ENCODE measurements at places on chromosomes 3 and 15.

DNA sequence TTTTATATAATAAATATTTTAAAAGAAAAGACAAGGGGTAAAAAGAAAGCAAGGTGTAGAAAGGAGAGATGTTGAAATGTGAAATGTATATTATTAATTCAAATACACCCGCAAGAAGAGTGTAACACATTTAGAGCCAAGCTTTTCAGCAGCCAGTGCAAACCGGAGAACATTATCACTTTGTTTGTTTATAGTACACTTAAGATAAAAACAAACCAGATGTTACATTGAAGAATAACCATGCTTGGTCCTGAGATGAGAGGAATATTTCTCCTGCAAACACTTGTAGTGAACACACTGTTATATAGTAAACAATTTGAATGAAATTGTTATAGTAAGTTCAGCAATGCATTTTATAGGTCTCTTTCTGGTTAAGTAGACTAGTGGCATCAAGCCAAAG, 1441.5 kb downstream of the OTOL1 start:
- DNase-seq = no peak

- DNase-seq = no peak
These were observed 126.7 kb upstream of the GMNC start for GRCh38 chr3:190989218-190989617.

- no peak for DNase-seq
These were observed 151.6 kb upstream of the UBE2E2 start for GRCh38 chr3:23051240-23052140.

GRCh38 chr3:188349351-188349901, 195.5 kb downstream of the LPP start:
- DNase-seq = no peak

DNA sequence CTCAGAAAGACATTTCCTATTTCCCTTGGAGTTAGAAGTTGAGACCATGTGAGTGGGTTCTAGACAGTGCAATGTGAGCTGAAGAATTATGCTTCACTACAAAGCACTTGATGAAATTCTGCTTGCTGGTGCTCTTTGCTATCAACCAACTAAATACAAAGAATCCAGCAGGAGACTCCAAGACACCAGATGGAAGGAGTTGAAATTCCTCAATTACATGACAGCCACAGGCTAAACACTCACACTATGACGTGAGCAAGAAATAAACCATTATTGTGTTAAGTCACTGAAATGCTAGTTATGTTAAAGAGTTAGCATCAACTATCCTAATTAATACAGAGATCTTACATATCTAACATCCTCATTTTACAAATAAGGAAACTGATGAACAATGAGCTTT, 8.2 kb upstream of the MAP4 start:
- DNase-seq = no peak

Measured in vagina (tissue), 2 donors.